Frontal cortex (tissue), 4 donors: ENCODE measurements at places on chromosomes 11 and 22. TPM values are rescaled to one million over a fixed set of nuclear protein-coding genes. Genes with fewer than 3 reads are reported as not detected.
A peak's percentile ranks its signal among the peaks of the same experiment; 100 is the strongest.

GRCh38 chr11:11401960-11402535, 49.0 kb upstream of the CSNK2A3 start:
- DNase-seq, result no peak

- no peak for DNase-seq
These were observed 32.3 kb downstream of the ELF5 start for GRCh38 chr11:34481307-34481706.

DNA sequence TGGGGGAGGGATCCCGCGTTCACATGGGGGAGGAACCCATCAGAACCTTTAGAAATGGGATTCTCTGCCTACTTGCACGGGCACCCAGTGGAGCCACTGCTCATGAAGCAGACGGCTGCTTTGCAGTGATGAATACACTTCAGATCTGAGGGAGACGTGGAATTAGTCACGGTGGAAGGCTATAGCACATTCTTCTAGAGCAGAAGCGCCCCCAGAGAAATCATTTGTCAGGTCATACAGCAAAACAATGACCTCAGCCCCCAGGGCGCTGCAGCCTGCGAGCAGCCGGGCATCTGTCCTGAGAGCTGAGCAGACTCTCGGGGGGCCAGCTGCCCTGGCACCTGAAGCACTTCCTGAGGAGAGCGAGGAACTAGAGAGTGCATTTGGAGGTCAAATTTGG, 12.7 kb downstream of the TP53AIP1 start:
- DNase-seq, result no peak

DNA sequence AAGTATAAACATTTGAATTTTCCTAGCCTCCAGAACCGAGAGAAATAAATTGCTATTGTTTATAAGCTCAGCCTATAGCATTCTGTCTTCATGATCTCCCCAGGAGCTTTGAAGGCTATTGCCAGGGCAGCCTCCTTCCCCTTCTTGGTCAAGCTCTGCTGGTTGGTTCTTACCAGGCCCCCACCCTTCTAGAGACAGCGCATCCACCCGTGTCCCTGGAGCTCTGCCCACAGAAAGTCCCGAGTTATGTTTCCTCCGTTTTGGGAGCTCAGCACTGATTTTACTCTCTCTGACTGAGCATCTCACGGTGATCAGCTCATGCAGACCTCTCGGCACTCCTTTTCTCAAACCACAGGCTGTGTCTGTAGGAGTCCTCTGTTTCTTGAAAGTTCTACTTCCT, 123.8 kb upstream of the SORL1-AS1 start:
- DNase-seq, result no peak

GRCh38 chr11:105840391-105840790, 181.6 kb downstream of the MSANTD4 start:
- DNase-seq, result no peak

DNA sequence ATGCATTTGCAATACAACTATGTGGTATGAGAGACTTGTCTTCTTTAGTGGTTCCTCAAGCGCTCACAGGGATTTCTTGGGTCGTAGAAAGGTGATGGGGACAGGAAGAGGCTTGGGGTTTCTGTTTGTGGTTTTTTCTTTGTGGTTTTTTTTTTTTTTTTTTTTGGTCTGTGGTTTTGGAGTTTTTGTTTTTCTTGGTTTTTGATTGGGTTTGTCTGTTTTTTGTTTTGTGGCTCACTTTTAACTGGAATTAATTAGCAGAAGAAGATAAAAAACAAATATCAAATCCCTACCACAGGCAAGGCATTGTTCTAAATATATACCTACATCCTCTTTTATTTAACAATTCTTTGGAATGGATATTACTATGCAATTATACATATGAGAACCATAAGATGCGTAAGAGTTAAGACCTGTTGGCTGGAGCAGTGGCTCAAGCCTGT, 5.5 kb downstream of the TTC28 start:
- DNase-seq, result no peak

DNA sequence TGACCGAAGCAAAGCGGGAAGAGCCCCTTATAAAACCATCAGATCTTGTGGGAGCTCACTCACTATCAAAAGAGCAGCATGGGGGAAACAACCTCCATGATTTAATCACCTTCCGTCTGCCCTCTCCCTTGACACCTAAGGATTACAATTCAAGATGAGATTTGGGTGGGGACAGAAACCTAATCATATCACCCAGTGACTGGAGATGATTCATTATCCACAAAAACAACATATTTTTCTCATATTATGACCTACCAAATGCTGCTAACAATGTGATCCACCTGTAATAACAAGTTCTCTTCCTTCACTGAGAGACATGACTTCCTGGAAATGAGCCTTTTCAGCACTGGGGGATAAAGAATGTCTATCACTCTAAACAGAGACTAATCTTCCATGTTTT, 23.4 kb upstream of the HEPHL1 start:
- no peak for DNase-seq

- DNase-seq, result no peak
These were observed 13.4 kb downstream of the KDELR3 start for GRCh38 chr22:38481162-38481870.

- DNase-seq, result no peak
These were observed 17.7 kb downstream of the CBL start for GRCh38 chr11:119223856-119224255.

- DNase-seq, result no peak
These were observed 27.9 kb downstream of the EXPH5 start for GRCh38 chr11:108565653-108566052.

GRCh38 chr11:76825726-76826396, 34.9 kb upstream of the ACER3 start:
- DNase-seq, result no peak

GRCh38 chr11:123362186-123362585, 67.9 kb upstream of the GRAMD1B start:
- DNase-seq, result no peak

DNA sequence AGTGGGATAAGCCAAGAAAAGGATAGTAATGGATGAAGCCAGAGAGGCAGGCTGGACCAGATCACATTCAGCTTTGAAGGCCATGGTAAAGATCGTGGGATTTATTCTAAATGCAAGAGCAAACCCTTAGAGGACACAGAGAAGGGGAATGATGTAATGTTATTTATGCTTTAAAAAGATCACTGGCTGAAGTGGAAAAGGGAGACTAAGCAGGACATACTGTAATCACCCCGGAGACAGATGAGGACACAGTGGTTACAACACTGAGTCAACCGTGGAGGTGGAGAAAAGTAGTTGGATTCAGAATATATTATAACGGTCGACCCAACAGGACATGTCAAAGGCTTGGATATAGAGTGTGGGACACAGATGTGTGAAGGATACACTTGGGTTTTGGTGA, 38.5 kb downstream of the CDON start:
- DNase-seq, result no peak

DNA sequence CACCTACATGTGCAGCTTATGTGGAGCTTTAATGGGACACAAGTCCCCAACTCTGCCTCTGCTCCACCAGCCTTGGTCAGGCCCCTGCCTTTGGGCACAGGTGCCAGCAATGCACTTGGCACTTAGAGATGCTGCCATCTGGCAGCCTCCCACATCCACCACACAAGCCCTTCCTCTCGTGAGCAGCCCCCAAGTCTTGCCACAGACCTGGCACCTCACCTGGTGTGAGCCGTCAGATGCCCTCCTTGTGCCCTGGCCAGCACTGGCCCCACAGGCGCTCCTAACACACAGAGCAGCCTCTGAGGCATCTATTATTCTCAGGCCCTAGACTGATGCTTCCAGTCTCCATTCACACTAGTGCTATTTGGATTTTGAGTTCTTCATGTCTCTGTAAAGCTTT, 24.5 kb upstream of the SERPIND1 start:
- DNase-seq, result no peak

GRCh38 chr11:67411785-67412152, 3.7 kb upstream of the CARNS1 start:
- DNase-seq, result no peak

- DNase-seq, result peak; percentile 39
These were observed 19.7 kb downstream of the EPS8L2 start for GRCh38 chr11:725624-726202.

GRCh38 chr11:104028476-104029263, 7.8 kb upstream of the DDI1 start:
- no peak for DNase-seq

DNA sequence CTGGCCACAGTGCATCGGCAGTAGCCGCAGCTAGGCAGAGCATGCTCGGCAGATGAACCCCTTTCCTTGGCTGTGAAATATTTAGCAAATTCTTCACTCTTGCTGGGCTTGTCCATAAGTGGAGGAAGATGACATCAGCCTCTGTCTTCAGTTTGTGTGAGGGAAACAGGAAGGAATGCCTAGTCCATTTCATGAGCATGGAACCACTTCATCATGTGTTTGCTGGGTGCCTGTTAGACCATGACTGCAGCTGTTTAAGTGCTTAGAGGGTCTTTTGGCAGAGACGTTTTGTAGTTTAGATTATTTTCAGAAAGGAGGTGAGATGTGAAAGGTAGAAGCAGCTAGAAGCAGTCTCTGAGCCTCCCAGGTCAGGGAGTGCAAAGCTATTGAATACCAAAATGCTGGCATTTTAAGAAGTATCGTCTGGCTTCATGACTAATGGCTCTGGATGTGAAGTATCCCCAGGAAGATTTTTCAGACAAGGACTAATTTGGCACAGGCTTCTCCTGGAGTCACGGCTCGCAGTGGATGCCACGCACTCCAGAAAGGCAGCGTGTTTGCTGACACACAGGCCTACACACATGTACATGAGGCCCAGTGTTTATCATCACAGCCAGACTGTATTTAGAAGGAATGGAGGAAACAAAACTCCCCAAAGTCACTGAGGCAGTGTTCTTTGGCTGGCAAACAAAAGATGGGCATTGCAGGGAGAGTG, 43.1 kb upstream of the GRAMD1B start:
- DNase-seq, result no peak

GRCh38 chr11:43948341-43949225, 6.1 kb downstream of the C11orf96 start:
- DNase-seq, result no peak

- DNase-seq, result no peak
These were observed 30.4 kb downstream of the DSCAML1 start for GRCh38 chr11:117766576-117766975.

GRCh38 chr11:92917927-92918326, 51.5 kb upstream of the MTNR1B start:
- no peak for DNase-seq

- no peak for DNase-seq
These were observed 7.8 kb upstream of the NFAM1 start for GRCh38 chr22:42439821-42440674.

DNA sequence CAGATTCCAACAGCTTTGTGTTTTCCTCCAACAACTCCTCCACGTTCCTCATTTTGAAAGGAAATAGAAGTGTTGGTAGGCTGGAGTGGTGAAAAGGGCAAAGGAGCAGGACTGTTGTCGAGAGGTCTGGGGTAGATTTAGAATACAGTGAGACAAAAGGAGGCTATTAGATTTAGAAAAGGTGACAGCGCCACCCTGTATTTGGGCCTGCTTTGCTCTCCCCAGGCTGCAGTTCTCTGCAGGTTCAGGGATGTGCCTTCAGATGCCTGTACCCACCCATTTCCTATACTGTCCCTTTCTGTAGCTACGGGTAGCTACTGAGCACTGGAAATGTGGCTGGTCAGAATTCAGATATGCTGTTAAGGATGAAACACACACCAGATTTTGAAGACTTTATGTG, 20.8 kb downstream of the MMP13 start:
- no peak for DNase-seq

- DNase-seq, result no peak
These were observed 27.2 kb downstream of the GRAMD1B start for GRCh38 chr11:123457187-123457770.

GRCh38 chr11:110850846-110851245, 138.6 kb upstream of the ARHGAP20 start:
- DNase-seq, result no peak

DNA sequence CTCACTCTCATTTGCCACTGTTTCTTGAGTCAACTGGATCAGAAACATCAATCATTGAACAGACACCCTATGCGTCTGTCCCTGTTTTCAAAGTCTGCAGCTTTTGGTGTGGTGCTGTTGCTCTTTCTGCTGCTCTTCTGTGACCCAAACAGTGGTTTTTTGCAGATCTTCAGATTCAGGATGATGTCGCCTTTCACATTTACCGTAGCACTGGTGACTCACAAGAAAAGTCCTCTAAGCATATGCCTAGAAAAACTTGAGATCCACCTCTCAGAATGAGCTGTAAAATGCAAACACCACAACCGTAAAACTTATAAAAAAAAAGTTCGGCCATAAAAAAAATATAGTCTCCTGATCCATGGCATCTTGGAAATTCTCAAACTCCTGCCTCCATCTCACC, 400.4 kb downstream of the NTM start:
- DNase-seq, result no peak

GRCh38 chr11:59552844-59553243, 41.5 kb downstream of the OR4D9 start:
- DNase-seq, result no peak

DNA sequence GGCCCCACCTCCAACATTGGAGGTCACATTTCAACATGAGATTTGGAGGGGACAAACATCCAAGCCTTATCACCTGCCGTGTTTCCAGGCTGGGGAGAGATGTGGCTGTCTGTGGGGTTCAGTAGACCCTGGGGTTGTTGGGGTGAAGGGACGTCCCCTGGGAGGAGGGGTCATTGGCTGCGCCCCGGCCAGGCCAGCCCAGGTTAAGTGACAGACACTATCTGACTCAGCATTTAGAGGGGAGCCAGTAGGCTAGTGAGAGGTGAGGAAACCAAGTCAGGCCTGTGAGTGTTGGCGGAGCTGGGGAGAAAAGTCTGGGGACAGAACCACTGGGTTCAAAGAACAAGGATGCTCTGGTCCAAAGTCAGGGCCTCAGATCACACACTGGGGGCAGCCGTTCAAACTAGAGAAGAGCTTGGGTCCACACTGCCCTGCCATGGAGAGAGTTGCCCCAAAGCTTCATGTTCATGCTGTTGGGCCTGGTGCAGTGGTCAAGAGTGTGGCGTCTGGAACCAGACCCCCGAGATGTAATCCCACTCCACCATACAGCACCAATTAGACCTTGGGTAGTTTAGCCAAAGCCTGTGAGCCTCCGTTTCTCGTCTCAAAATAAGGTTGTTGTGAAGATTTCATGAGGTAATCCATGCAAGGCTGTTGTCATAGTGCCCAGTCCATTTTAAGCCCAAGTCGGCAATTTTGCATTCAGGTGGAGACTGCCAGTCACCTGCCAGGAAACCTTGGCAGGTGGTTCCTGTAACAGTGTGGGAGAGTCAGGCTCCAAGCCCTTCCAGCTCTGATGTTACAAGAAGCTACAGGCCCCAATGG, 1289.6 kb downstream of the TBC1D22A start:
- DNase-seq, result no peak

- DNase-seq, result no peak
These were observed 29.3 kb downstream of the KIAA0930 start for GRCh38 chr22:45211435-45211834.

GRCh38 chr22:20383538-20383937, 10.4 kb upstream of the ZNF74 start:
- no peak for DNase-seq

- no peak for DNase-seq
These were observed 363.9 kb downstream of the TBC1D22A start for GRCh38 chr22:47126344-47126811.

GRCh38 chr11:95157824-95158223, 68.2 kb downstream of the ENDOD1 start:
- DNase-seq, result no peak

The KRTAP5-5 gene
- not detected for total RNA-seq

The XKR3 gene
- not detected for total RNA-seq

The MICAL2 gene
- 14.3 TPM for total RNA-seq

The MFNG gene
- 1.6 TPM for total RNA-seq

The LARGE1 gene
- total RNA-seq, result 35.5 TPM

The FGF4 gene
- not detected for total RNA-seq

The OR52K2 gene
- total RNA-seq, result not detected

The TUBA8 gene
- 2.9 TPM for total RNA-seq

The OR10A5 gene
- total RNA-seq, result not detected

The STK33 gene
- 7.3 TPM for total RNA-seq

The CARD18 gene
- not detected for total RNA-seq

The SCO2 gene
- total RNA-seq, result 0.82 TPM

The PGA5 gene
- 0.82 TPM for total RNA-seq

The SCGB1C1 gene
- total RNA-seq, result not detected

The PTPRCAP gene
- total RNA-seq, result not detected
